ENCODE measurements at places on chromosomes 3 and 15.

- no peak for DNase-seq
Measured at GRCh38 chr15:28962851-28963710, 77.3 kb downstream of the APBA2 start.

DNA sequence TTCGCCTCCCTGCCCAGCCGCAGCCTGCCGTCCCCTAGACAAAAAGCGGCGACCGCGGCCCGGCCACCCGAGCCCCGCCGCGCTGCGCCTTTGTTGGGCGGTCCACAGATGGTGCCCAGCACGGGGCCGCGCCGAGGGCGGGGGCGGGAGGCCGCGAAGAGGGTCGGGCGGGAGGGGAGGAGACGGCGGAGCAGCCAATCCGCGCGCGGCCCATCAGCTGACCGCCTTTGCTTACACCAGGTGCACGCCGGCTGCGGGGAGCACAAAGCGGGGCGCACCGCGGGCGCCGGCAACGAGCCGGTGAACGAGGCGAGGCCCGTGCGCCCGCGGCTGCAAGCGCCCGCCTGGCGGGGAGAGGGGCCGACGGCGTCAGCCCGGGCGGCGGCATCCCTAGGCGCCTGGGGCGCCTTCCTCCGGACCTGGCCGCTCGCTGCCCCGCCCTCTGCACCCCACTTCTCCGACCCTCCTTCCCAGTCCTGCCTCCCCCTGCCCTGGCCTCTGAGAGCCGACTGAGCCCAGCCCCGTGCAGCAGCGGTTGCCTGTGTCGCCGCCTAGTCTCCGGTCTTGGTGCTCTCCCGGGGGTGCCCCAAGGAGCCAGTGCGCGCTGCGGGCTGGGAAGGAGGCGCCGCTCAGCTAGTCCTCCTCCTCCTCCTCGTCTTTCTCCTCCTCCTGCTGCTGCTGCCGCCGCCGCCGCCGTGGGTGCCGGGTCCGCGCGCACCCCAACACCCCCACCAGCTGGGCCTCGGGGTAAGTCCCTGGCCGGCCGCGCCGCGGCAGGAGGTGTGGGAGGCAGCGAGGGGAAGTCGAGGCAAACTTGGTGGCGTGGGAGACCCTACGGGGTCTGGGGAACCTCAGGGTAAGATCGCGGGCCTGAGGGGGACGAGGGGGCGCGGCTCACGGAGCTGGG, at the start of gene LRRN1:
Gene LRRN1, plus strand, starts transcription at position 259 of the 907 bp plus-strand sequence. CDS start 45,211 bp downstream, outside the sequence.
- no peak for DNase-seq

DNA sequence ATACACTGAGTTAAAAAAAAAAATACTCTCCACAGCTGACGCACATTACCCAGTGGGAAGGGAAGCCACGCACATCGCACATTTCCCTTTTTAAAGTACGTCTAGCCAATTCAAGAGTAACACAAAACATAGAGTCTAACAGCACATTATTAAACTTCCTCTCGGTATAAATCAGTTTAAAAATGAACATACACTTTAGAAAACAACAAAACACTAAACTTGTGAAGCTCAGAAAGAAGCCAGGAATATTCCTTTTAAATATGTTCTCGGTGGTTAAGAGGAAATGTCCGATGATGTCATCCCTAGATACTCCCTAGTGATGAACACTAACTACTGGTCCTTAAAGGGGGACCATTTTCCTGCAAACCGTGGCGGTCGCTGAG, 721 bp downstream of the MYEF2 start:
- DNase-seq: no peak

DNA sequence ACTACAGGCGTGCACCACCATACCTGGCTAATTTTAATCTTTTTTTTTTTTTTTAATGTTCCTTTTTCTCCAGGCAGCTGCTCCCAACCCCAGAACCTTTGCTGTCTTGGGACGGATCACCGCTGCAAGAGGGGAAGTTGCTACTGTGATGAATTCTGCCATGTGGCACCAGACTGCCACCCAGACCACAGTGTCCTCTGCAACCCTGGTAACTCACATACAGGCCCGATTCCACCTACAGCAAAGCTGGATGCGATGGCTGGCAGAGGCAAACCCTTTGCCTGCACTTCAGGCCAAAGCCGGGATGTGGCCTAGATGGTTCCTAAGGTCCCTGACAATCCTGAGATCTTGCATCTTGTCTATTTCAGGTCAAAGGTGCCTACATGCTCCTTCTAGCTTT, 12.7 kb upstream of the MUC20 start:
- no peak for DNase-seq

DNA sequence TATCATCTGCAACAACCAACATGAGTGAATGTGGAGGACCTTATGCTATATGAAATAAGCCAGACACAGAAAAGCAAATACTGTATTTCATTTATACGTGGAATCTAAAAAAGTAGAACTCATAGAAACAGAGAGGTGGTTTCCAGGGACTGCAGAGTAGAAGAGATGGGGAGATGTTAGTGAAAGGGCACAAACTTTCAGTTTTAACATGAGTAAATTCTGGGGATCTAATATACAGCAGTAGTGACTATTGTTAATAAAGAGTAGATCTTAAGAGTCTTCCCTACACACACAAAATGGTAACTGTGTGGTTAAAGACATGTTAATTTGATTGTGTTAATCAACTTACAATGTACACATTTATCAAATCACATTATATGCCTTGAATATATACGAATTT, 20.9 kb upstream of the MELTF start:
- no peak for DNase-seq

DNA sequence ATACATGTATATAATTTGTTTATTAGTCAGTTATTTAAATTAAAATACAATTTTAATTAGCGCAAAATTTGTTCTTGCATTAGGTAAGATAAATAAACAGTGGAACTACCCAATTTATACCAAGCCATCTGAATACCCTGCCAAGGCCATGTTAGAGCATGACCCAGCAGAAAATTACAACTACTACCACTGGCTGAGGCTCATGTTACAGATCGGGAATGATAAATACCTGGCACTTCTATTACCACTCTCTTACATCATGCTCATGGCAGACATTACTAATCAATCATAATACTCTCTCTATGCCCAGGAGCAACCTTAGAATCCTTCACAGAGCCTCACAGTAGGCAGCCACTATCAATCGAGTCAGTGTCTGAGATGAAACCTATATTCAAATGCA, 21.2 kb upstream of the LMOD3 start:
- DNase-seq: no peak

DNA sequence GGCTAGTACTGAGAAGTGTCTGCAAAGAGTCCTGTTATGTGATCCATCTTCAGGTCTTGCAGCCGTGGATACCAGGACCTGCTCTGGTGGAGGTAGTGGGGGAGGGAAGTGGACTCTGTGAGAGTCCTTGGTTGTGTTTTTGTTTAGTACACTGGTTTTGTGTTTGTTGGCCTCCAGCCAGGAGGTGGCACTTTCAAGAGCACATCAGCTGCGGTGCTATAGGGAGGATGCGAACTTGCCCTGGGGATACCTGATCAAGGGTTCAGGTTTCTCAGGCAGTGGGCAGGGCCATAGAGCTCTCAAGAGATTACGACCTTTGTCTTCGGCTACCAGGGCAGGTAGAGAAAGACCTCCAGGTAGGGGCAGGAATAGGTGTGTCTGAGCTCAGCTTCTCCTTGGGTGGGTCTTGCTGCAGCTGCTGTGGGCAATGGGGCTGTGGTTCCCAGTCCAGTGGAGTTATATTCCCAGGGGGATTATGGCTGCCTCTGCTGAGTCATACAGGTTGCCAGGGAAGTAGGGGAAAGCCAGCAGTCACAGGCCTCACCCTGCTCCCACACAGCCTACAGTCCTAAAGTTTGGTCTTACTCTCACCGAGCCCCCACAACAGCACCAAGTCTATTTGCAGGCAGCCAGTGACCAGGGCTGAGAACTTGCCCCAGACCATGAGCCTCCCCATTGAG, 132.8 kb upstream of the NPHP3 start:
- no peak for DNase-seq

GRCh38 chr15:73700041-73700842, 16.1 kb downstream of the CD276 start:
- no peak for DNase-seq

DNA sequence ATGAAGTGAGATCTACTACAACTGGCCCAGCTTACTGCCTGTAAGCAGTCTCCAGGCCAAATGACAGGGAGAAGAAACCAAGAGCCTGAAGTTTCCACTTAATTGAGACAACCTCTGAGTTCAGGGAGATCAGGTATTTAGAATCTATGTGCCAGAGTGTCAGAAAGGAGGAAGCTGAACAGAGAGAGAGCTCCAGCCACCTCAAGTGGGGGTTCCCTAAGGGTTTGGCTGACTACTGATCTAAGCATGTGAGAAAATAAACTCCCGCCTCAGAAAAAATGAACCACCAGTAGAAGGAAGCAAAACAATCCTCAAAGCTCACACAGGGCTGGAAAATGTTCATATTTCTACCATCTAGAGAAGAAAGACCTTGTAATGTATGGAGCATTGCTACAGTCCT, 25.0 kb downstream of the ADAM10 start:
- DNase-seq: no peak

GRCh38 chr3:136990826-136991225, 33.0 kb downstream of the IL20RB start:
- no peak for DNase-seq

- DNase-seq: no peak
Measured at GRCh38 chr3:172688588-172688987, 22.3 kb downstream of the NCEH1 start.

- no peak for DNase-seq
Measured at GRCh38 chr3:167829071-167829470, 93.5 kb downstream of the SERPINI1 start.

- no peak for DNase-seq
Measured at GRCh38 chr15:31372635-31373091, 46.0 kb downstream of the KLF13 start.

DNA sequence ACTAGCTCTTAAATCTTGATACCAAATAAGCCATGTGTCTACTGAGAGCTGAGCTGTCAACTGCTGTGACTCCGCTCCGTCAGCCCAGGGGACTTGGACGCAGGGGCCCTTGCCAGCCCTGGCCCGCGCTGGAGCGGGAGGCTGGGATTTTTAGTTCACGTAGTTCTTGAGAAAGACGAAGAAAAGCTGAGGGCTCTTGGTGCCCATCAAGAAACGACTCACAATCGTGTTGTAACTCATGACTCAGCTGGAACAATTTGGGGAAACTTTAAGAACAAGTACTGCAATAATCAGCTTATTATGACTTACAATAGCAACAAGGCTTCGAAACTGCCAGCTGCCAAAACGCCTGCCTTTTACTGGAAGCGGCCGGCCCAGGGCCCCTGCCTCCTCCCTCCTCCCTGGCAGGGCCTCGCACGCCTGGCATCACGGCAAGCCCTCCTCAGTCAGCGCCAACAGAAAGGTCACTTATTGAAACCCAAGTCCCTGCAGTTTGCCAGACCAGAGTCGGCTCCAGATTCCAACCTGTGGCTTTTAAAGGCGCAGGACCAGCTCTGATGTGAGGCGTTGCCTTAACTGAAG, 60.3 kb downstream of the RGMA start:
- no peak for DNase-seq

DNA sequence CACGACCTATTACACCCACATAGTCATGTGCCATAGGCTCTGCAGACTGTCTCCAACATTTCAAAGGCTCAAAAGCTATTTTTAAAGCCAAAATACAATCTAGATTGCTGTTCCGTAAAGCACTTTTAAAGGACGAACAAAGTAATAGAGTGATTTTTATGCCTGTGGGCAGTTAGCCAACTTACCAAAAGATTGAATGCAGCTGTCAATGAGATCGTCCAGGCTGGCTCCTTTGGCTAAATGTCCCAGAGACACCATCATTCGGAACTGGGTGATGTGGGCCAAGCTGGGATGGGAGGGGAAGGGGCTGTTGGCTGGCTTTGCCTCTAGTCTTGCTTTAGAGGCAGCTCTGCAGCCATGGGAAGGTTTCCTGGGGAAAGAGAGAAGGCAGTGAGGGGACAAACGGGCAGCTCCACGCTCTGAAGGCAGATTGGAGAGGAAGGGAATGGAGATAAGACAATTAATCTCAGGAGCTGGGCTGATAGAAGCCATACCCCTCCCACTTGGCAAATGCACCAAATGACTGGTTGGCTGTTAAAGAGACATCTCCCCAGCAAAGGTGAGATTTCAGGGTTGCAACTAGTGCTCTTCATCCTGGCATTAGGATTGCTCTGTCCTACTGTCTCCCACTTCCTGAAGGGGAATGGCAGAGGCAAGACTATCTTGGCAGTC, 4.8 kb downstream of the RASGRP1 start:
- DNase-seq: no peak

DNA sequence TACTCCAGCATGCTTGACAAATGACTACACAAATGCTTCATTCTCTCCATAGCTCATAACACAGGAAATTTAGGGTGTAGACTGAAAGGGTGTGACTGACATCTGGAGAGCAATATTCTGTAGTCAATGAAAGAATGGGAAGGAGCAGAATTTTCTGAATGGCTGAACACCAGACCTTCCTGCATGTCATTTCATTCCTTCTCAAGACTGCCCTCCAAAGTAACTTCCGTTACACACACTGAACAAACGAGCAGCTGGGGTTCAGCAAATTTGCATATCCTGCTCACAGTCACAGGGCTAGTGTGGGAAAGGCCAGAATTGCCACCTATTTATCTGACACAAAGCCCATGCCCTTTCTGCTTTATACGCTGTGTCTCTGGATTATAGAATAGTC, 325.0 kb upstream of the CFAP20DC start:
- DNase-seq: no peak

Data from brain pericyte (primary cell).